H9 (cell line): ENCODE measurements at places on chromosomes 7 and 10.

DNA sequence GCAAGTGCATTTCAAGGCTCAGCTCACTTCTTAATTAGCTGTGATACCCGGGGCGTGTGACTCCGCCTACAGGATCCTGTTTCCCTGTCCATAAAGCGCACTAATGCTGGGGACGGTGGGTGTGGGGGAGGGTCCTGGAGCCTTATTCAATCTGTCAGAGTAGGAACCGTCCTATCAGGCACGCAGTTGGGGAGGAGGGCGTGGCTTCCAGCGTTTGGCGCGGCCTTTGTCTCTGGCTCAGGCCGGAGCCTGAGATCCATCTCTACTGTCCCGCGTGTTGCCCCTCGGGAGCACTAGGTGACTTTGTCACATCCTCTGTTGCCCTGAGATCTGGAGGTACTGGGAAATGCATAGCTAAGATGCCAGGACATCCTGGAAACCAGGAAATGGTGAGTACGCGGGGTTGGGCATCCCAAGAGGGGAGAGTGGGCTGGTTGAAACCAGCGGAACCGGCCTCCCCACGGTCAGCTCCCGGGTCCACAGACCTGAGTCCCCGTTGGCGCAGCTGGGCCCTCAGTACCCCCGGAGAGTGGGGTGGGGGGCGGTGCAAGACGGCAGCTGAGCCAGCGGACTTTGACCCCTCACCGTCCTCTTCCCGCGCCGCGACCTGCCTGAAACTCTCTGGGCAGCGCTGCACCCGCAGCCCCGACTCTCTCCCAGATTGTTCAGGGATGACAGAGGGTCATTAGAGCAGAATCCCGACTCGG is 104.4 kb upstream of the ZNF92 start:
- peak; percentile 96 for DNase-seq

GRCh38 chr7:23873306-23873705 is 163.3 kb downstream of the STK31 start:
- no peak for DNase-seq

- DNase-seq: no peak
Measured at GRCh38 chr7:35546691-35547429, 148.1 kb downstream of the HERPUD2 start.

DNA sequence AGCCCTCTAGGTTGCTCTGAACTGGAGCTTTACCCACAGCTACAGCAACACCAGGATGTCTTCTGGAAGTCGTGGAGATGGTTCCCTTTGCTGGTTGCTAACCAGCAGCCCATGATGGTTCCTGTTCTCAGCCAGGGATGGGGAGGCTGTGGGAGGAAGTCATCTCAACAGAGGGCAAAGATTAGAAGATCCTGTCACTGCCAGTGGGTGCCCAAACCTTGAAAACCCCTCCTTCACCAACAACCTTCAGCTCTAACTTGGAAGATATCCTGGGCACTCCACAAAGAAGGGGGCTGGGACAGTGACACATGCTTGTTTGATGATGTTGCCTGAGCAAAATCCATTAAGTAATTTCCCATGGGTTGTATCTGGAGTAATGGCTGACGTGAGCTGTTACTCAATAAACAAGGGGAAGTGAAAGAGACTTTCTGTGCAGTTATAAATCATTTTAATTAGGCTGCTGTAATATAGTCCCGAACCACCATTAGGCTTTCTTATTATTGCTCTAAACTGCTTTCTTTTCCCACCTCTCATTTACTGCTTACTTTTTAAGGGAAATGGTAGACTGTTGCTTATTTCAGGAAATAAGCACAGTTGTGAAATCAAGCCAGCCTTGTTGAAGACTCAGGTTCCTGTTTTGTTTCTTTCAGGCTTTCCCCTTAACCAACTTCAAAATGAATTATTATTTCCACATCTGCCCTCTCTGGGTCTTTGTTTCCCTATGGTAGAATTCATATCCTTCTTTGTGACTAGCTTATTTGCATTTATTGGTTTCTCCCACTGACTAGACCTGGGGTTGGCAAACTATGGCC is 124.8 kb downstream of the PPP1R17 start:
- no peak for DNase-seq

DNA sequence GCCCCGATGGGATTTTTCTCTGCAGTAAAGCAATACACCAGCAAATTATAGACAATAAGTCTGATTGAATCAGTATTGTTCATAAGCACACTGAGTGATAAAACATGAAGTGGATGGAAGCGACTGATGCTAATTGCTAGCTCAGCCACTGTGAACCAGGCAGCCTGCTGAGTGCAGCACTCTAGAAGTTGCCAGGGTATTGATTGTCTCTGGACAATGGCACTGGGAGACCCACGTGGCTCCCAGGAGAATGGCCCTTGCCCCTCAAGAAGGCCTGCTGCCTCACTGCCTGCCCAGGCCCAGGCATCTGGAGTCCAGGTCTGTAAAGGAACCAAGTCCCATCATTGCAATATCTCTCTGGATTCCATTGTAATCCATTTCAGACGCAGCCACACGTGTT is 80.4 kb upstream of the TCERG1L start:
- no peak for DNase-seq

DNA sequence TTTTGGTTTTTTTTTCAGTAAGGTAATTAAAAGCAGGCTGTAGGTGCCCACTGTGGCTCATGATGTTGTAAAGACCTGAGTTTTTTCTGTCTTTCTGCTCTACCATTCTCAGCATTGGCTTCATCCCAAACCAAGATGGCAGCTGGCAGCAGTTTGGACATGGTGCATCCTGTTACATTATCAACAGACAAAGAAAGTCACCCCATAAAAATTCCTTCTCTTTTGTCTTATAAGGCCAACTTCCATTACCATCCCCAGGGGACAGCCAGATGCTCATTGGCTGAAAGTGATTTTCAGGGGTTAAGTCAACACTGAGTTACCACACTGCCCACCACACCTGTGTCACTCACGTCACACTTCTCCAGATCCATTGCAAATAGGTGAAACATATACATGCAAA is 558.4 kb downstream of the SDK1 start:
- DNase-seq: no peak

GRCh38 chr7:79137942-79138341 is 315.5 kb downstream of the MAGI2 start:
- no peak for DNase-seq

GRCh38 chr10:95520617-95521016 is 40.6 kb downstream of the SORBS1 start:
- no peak for DNase-seq

GRCh38 chr7:120986650-120987049 is 1.9 kb upstream of the CPED1 start:
- no peak for DNase-seq

GRCh38 chr10:32980242-32980557 is 22.2 kb upstream of the ITGB1 start:
- no peak for DNase-seq

DNA sequence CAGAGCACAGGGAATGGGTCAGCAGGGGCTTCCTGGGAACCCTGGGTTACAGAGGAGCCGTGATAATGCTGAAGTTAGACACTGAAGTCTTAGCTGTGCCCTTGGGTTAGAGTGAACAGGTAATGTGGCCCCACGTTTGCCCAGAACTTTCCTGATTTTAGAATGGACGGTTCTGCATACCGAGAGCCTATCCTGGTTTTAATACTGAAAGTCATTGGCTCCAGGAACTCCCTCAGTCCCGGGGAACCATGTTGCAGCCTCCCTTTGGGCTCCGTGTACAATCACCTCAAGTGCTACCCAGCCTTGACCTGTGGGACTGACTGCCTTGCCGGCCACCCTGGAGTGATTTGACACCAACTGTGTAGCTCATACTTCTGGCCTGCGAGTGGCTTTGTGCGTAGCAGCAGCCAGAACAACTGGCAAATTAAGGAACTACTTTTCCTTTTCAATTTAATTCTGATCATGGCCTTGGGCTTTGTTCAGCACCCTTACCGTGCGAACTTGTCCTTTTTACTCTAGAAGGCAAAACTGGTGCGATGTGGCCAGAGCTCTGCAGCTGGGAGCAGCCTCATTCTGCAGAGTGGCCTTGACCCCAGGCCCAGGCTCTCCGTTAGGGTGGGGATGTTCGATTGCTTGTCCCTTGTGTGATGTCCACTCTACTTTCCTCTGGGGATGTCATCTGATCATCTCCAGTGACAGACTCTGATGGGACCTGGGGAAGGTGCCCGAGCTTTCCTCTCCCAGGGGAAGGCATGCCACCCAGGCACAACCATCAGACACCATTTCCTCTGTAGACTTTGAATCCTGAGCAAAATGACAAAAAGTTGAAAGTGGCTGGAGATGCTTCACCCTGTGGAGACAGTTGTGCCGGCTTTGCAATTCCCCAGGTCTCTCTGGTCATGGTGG is 265.9 kb downstream of the GLRX3 start:
- peak; percentile 22 for DNase-seq
